Sciatic nerve (tissue), 2 donors: ENCODE measurements at places on chromosomes 6 and 20. TPM values are rescaled to one million over a fixed set of nuclear protein-coding genes. Genes with fewer than 3 reads are reported as not detected.

Gene SMIM26
- 53.0 TPM for total RNA-seq

DNA sequence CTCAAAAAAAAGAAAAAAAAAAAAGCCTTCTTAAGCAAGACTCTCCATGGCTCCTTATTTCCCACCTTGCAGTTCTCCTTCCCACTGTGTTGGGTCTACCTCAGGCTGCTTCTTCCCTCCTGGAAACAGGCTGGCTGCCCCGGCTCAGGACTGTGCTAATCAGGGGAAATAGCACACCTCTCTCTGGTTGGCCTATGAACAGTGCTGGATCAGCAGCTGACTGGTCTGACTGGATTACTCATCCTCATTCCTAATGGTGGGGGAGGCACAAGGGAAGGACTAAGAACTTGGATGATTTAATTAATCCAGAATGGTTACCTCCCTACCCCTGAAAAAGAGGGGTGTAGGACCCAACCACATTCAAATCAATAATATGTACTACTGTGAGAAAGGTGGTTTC lies 3.9 kb upstream of the SRSF3 start:
- no peak for DNase-seq

GRCh38 chr20:23065266-23066201 lies 16.1 kb upstream of the THBD start:
- no peak for DNase-seq

DNA sequence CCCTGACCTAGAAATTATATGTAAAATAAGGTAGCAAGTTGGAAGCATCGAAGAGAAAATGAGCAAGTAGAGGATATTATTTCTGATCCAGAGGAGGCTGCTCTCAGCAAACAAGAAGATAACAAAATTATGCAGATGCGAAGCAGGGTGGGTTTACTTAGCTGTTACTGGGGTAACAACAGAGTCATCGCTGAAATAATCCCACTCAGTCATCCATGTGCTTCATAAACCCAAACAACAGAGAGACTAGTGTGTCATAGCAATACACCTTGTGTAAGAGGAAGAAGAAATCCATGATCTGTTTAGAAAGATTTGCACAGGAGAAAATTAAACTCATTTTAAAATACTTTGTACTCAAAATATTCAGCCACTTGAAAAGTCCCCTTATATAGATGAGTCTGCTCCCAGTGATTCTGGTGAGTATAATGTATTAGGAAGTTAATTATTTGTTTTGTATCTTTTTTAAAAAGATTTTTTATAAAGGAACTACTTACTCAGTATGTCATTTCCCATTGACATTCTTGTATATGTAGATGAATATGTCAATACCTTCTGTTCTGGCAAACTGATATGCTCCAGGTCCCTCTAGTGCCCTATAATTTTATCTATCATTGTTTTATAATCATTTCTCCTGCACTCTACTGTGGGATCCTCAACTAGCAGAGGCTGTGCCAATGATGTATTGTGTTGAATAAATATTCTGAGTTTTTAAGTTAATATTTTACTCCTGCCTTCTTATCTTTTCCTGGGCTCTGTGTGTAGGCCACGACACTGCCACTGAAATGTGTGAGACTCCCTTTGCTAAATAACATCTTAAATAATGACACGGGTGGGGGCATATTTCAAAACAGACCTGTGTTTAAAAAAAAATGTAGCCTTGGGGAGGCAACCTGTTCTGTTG lies 8.6 kb upstream of the HIVEP2 start:
- DNase-seq = no peak

- DNase-seq = peak; percentile 85
Measured at GRCh38 chr20:25057234-25058050, 497 bp downstream of the ACSS1 start.
